ENCODE measurements at places on chromosomes 4 and X.

GRCh38 chr4:42497142-42497910 is 100.0 kb downstream of the SHISA3 start:
- DNase-seq = no peak

DNA sequence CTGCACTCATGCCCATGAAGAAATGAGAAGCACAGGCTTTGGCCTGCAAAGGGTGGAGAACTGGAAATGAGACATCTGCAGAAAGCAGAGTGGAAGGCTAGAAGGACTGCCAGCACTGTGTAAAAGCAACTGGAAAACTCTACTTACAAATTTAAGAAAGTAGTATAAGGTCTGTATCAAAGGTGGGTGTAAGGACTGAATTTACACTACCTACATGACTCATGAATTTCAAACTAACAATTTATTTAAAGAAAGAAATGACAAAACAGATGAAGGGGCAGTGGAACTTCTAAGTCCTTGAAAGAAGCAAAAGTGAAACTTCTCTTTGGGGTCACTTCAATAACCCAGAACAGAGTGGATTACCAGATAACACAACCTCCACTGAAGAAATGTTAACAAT is 71.2 kb downstream of the SLC10A7 start:
- peak; percentile 4 for DNase-seq

DNA sequence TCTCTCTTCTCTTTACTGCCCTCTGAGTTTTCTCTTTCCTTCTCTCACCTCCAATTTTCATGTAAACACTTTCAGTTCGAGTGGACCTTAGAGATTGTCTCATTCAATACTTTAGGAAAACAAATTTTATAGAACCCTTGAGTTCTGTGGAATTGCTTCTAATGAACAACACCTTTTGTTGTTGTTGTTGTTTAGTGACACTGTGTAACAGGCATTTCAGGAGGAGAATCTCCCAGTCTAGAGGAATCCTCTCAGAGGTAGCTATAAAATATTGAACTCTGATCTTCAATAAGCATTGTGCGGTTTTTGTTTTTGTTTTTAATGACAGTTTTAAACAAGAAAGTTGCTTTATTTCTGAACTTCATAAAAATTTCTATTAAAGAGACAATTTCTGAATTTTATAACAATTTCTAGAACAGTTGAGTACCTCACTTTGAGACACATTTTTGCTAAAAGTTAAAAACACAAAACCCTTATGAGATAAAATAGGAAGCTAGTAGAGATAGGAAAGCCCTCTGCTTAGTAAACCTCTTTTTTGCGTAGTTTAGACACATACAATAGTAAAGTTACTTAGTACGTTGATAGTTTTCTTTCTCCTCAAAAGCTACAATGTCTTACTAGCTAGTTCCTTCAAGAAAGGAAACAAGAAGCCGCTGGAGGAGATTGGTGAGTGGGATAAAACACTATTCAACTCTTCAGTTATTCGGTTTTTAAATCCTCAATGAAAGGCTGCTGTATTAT is 38.8 kb downstream of the CLCN3 start:
- DNase-seq = peak; percentile 3

GRCh38 chr4:8365951-8366350 is 74.6 kb downstream of the ACOX3 start:
- DNase-seq = no peak

GRCh38 chrX:34768290-34768689 is 111.2 kb upstream of the TMEM47 start:
- DNase-seq = no peak

DNA sequence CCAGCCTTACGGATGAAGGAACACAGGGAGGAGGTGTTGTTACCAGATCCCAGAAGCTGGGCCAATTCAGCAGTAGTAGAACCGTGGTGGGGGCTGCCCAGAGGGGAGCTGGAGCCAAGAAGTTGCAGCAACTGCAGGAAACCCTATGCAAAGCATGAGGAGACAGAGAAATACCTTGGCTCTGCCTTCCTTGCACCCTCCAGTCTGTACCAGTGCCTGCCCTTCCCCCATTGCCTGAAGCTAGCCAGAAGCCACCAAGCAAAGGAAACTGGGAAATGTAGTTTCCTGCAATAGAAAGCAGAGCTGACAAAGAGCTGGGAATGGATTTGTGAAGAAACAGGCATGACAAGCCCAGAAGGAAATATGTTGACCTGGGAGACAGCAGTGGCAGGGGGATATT is 108.7 kb upstream of the FUNDC1 start:
- no peak for DNase-seq

- no peak for DNase-seq
Measured at GRCh38 chrX:22430701-22431100, 158.0 kb downstream of the CBLL2 start.

GRCh38 chr4:24471486-24472160 is 112.7 kb downstream of the DHX15 start:
- DNase-seq = no peak

DNA sequence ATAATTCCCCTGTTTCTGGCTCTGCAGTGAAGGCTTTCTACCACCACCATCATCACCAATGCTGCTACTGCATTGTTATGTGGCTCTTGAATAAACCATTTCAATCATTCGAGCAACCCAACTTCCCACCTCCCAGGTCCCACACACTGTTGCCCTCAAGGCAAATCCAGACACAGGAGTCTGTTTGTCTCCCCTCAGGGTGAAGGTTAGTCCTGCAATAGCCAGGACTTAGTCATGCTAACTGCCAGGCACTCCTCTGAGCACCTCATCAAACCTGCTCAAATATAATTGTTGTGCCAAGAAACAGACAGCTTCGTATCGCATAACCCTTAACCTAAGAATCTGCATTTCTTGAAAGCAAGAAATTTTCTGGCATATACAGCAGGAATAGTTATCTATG is 213.2 kb downstream of the KDR start:
- no peak for DNase-seq

GRCh38 chr4:23324021-23324690 is 565.7 kb downstream of the PPARGC1A start:
- peak; percentile 82 for DNase-seq

GRCh38 chr4:36237366-36238313 is 6.7 kb downstream of the ARAP2 start:
- no peak for DNase-seq

GRCh38 chr4:161525121-161525520 is 638.7 kb downstream of the FSTL5 start:
- DNase-seq = no peak

GRCh38 chr4:119191505-119191904 is 21.0 kb upstream of the USP53 start:
- no peak for DNase-seq

DNA sequence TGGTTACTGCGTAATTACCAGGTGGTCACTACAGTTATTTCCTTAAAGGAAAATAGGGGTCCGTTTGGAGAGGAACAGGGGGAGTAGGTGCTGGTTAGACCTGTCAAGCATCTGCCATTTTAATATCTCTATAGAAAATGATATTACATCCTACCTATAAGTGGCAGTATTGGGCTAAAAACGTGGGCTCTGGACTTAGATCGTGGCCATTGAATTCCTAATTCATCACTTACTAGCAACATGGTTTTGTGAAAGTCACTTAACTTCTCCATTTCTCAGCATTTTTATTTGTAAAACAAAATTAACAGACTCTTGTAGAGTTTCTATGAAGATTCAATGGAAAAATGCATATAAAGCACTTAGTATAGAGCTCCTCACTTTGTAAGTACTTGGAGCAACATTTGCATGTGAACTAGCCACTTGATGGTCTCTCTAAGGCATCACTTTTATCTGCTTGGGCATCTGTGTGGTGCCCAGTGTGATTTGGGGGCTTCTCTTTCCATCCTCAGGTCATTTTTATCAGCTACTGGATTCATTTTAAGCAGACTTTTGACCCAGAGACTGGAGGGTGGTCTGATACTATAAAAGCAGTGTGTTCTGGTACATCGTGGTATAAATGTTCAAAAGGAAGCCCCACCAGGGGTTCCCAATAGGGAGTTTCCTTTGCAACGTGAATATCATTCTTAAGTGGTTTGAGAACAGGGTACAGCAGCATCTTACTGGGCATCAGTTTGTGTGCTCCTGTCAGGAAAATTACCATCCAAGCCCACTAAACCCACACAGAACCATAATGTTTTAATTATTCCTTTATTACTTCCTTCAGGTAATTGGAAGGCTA is 42.7 kb upstream of the RASSF6 start:
- peak; percentile 66 for DNase-seq

- DNase-seq = no peak
Measured at GRCh38 chr4:179398414-179398813, 1956.2 kb upstream of the AGA start.

GRCh38 chr4:178917756-178918155 is 1475.5 kb upstream of the AGA start:
- DNase-seq = no peak

DNA sequence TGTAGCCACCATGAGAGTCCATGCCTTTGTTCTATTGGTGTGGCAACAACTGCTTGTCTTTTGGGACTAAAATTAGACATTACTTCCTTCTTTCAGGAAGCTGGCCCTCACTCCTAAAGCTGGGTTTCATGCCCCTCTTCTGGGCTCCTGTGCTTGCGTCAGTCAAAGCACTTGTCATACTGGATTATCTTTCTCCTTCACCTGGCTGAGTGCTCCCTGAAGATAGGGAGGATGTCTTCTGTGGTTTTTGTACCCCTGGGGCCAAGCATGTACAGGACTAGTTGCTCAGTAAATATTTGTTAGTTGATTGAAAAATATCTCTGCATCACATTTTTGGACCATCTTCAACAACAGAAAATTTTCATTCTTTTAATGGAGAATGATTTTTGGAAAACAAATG is 26.1 kb upstream of the LONRF3 start:
- no peak for DNase-seq

- DNase-seq = peak; percentile 50
Measured at GRCh38 chrX:71128915-71129765, 10.7 kb downstream of the MED12 start.

DNA sequence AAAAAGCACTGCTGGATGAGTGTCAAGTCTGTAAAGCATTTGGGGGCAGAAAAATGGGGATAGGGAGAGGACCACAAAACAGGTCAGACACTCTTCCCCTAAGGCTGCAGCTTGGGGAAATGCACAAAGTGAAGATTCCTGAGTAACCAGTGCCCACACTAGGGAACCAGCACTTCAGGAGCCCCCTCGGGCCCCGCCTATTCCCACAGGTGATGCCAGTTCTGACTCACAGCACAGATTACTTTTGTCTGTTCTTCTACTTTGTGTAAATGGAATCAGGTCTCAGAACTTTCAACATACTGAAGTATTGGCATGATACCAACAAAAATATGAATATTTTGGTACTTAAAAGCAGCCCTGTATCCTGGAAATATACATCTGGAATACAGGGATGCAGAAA is 112.5 kb downstream of the ADRA2C start:
- DNase-seq = no peak

DNA sequence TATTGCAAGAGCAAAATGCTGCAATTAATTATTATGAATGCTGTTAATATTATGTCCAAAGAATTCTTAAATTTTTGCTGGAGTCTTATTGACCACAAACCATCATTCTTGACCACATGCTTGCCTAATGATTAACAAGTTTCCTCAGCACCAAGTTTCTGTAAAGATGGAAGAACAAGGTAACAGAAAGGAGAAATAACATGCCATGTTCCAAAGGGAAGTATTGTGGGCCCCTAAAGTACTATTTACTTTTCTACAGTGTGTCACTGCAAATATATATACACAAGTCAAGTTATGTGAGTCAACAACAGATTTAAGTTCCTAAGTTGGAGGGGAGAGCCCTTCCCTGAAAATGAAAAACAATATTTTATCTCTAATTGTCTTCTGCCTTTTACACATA is 20.6 kb downstream of the FAM47E start:
- DNase-seq = no peak

DNA sequence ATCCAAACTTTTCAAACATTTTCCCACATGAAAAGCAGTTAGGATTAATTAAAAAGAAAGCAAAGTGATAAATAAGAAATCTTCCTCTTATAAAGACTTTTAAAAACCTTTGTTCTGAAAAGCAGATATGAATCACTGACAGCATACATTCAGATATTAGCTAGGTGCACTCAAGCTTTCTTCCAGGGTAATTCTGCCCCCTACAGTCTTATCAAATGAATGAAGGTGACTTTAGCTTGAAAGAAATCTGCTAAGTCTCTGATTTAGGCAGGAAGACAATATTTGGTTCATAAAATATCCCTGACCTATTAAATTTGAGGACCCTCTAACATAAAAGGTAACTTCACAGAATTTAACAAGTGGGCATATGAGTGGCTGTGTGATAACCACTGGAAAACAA is 209.1 kb upstream of the FAM47A start:
- DNase-seq = no peak

DNA sequence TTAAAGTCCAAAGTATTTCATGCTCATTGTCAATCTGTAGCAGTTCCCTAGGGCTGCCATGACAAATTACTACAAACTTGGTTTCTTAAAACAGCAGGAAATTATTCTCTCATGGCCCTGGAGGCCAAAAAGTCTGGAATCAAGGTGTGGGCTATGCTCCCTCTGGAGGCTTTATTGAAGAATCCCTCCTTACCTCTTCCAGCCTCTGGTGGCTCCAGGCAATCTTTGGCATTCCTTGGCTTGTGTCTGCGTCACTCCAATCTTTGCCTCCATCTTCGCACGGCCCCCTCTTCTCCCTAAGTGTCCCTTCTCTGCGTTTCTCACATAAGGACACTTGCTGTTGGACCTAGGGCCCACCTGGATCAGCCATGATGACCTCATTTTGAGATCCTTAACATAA is 170.4 kb downstream of the SMIM20 start:
- DNase-seq = no peak

- DNase-seq = no peak
Measured at GRCh38 chr4:168279556-168279955, 39.0 kb downstream of the DDX60 start.

GRCh38 chr4:17128268-17128667 is 229.8 kb upstream of the LDB2 start:
- DNase-seq = peak; percentile 41

GRCh38 chr4:5845035-5845905 is 47.6 kb downstream of the CRMP1 start:
- no peak for DNase-seq
